Activated CD4-positive, alpha-beta T cell treated with anti-CD3 and anti-CD28 coated beads, Interleukin-2, amount 10 ng/mL, durations not matched to agents 7 days and 5 days (primary cell): ENCODE measurements at places on chromosomes 5 and 9. TPM values are rescaled to one million over a fixed set of nuclear protein-coding genes. Genes with fewer than 3 reads are reported as not detected.

The TNFSF8 gene
- total RNA-seq: 88.8 TPM

DNA sequence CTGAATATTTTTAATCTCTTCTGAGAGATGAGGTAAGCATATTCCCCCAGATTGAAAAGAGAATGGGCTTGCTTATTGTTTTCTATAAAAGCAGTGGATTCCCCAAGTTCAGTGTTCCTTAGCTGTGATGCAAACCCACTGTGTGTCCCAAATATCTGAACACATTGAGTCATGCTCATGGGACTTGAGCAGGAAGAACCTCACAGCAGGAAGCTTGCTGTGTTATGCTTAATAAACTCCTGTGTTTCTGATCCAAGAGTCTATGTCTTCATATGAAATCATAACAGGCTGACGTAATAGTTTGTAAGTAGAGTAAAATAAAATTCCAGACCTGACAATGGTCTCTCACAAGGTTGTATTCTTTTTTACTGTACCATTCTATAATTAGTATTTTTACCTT is 24.8 kb upstream of the LOX start:
- H3K4me1 ChIP-seq: no peaks in the 10 kb centered on the region
- no peak overlapping the region for H3K27ac ChIP-seq
- no peak overlapping the region for H3K4me3 ChIP-seq
- DNase-seq: no peak
- H3K36me3 ChIP-seq: no peaks in the 10 kb centered on the region

DNA sequence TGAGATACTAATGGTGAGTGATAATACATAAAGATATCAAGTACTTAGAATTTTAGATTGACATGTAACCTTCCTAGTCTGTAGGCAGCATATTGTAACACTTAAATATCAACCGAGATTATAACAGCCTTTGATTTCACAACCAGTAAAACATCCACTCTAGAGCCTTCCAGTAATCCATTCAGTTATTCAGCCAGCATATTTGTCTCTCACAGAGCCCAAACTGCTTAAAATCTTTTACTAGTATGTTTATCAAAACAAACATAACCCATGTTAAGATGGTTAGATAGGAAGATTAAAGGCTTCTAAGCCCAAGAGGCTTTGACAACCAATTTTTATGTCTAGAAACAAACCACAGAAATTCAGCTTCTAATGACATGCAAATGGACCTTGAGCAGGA is 177.9 kb upstream of the FST start:
- H3K4me3 ChIP-seq: no peak overlapping the region
- H3K27me3 ChIP-seq: no peaks in the 10 kb centered on the region
- H3K4me1 ChIP-seq: peaks cover 8% of the 10 kb centered on the region
- H3K27ac ChIP-seq: no peak overlapping the region
- H3K36me3 ChIP-seq: no peaks in the 10 kb centered on the region
- DNase-seq: no peak

- H3K27ac ChIP-seq: no peak overlapping the region
- no peaks in the 10 kb centered on the region for H3K4me1 ChIP-seq
- no peak overlapping the region for H3K4me3 ChIP-seq
- peaks cover 10% of the 10 kb centered on the region for H3K27me3 ChIP-seq
- DNase-seq: no peak
These were observed 12.2 kb upstream of the PJA2 start for GRCh38 chr5:109421956-109422355.

DNA sequence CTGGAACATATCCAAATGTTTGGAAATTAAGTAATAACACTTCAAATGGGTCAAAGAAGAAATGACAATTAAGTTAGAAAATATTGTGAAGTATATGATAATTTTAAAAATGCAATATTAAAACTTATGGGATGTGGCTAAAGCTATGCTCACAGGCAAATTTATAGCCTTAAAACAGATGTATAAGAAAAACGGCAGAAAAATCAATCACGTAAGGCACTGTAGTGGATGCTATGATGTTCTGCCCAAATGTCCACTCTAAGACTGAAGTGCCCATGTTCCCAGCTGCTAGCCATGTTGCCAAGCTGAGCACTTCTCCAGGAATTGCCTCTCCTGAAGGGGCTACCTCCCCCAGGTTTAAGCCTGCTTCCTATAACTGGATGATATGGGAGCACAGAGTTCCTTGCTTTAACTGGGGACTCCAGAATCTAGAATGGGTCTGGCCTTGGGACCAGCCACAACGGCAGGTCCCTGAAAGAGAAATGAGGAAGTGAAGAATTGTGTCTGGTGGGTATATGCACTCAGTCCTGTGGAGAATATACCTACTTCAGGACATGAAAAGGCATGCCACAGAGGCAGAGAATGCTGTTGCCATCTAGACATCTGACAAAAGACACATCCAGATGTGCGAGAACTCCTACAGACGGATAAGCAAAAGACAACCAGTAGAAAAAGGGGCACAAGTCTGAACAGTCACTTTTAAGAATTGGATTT is 78.2 kb upstream of the RXRA start:
- H3K4me1 ChIP-seq: peaks cover 4% of the 10 kb centered on the region
- DNase-seq: no peak
- H3K27me3 ChIP-seq: peaks cover 11% of the 10 kb centered on the region
- H3K27ac ChIP-seq: no peak overlapping the region

- DNase-seq: no peak
- no peaks in the 10 kb centered on the region for H3K36me3 ChIP-seq
- H3K27me3 ChIP-seq: peaks cover 3% of the 10 kb centered on the region
These were observed 4.2 kb upstream of the NRARP start for GRCh38 chr9:137306066-137306849.
